Stimulated activated naive CD8-positive, alpha-beta T cell treated with anti-CD3 and anti-CD28 coated beads, Interleukin-15, amount 100 ng/mL, for 72 hours (primary cell): ENCODE measurements at places on chromosomes 13 and 19.

GRCh38 chr19:21585281-21585890, 80.0 kb downstream of the ZNF429 start:
- DNase-seq, result no peak

GRCh38 chr13:39385154-39385553, 217.8 kb downstream of the LHFPL6 start:
- no peak for DNase-seq

GRCh38 chr13:24203273-24203672, 42.8 kb downstream of the SPATA13 start:
- no peak for DNase-seq

GRCh38 chr19:31960474-31960873, 384.9 kb upstream of the ZNF507 start:
- DNase-seq, result no peak

GRCh38 chr19:56617531-56617930, 22.4 kb downstream of the ZNF71 start:
- no peak for DNase-seq

DNA sequence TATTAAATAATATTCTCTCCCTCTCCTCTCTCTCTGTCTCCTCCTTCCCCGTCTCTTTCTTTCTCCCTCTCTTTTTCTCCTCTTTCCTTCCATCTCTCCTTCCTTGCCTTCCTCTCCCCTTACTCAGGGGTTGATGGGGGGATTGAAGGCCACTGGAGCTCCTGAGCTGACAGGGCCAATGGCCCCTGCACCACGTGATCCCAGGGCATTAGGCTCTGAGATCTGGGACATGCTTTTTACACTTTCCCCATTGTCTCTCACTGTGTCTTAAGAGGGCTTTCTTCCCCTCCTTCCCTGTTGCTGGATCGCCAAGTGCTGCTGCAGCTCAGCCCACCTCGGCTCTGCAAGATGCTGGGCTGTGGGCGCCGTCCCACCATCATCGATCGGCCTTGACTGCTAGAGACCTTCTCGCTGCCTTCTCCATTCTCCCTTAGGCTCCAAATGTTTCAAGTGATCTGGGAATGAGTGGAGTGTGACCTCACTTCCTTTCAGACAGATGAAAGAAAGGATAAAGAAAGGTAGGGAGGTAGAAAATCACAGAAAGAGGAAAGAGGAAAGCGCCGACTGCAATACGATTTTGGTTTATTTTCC, 42.2 kb downstream of the COL4A1 start:
- DNase-seq, result no peak
